ENCODE measurements at places on chromosomes 5 and 9. TPM values are rescaled to one million over a fixed set of nuclear protein-coding genes. Genes with fewer than 3 reads are reported as not detected.

Gene ADAMTSL1
- 39.7 TPM for total RNA-seq

Gene TLE1
- 54.5 TPM for total RNA-seq

Gene PDZD2
- 2.2 TPM for total RNA-seq

Gene PCDHB15
- 5.6 TPM for total RNA-seq

Gene CDX1
- 540 TPM for total RNA-seq

Gene PCDHA9
- total RNA-seq = 0.37 TPM

Gene ACOT12
- total RNA-seq = not detected

Gene EMB
- 5.1 TPM for total RNA-seq

Gene BHMT
- not detected for total RNA-seq

Gene BRIX1
- 3.2 TPM for total RNA-seq

- no peak overlapping the region for H3K4me3 ChIP-seq
- H3K36me3 ChIP-seq = no peaks in the 10 kb centered on the region
- H3K4me1 ChIP-seq = peaks cover 6% of the 10 kb centered on the region
- H3K27ac ChIP-seq = no peak overlapping the region
- DNase-seq = no peak
- H3K27me3 ChIP-seq = no peaks in the 10 kb centered on the region
Observed at GRCh38 chr5:14039576-14039975, 95.1 kb upstream of the DNAH5 start.

DNA sequence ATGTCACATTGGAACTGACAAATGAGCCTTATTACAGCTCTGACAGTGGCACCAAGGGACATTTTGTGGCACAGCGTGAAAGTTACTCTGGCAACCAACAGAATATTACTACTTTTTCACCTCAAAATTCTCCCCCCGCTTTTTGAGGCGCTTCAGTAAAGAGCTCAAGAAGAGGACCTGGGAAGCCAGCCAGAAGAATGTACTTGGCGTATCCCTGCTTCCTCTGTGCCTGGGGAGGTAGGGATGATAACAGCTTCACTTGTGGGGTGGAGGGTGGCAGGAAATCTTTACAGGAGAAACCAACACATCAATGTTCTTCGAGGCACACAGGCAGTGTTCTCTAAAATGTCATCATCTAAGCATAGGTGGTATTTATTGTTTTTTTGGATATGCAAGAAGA lies 624.1 kb downstream of the NR2F1-AS1 start:
- no peaks in the 10 kb centered on the region for H3K27me3 ChIP-seq
- DNase-seq = no peak

GRCh38 chr9:109269839-109270238 lies 51.0 kb downstream of the EPB41L4B start:
- no peak for DNase-seq
- no peaks in the 10 kb centered on the region for H3K27me3 ChIP-seq
- H3K4me3 ChIP-seq = no peak overlapping the region
- H3K36me3 ChIP-seq = no peaks in the 10 kb centered on the region
- H3K27ac ChIP-seq = no peak overlapping the region

- no peaks in the 10 kb centered on the region for H3K27me3 ChIP-seq
- H3K27ac ChIP-seq = no peak overlapping the region
Observed at GRCh38 chr5:156824800-156825199, 25.3 kb upstream of the PPP1R2B start.

DNA sequence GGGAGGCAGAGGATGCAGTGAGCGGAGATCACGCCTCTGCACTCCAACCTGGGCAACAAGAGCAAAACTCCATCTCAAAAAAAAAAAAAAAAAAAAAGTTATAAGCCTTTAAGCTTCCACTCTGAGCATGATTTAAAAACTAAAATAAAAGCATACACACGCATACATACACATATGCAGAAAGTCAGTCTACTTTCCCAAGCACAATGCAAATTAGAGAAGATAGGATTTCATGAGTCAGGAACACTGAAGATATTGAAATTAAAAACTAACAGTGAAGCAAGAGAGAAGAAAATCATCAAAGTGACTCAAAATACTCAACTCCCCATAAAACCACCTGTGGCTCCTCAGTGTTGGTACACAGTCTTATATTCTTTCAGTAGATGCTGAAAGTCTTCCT lies 1009.5 kb upstream of the WWC1 start:
- no peak overlapping the region for H3K4me3 ChIP-seq
- H3K4me1 ChIP-seq = no peaks in the 10 kb centered on the region
- H3K27me3 ChIP-seq = no peaks in the 10 kb centered on the region
- no peak for DNase-seq

DNA sequence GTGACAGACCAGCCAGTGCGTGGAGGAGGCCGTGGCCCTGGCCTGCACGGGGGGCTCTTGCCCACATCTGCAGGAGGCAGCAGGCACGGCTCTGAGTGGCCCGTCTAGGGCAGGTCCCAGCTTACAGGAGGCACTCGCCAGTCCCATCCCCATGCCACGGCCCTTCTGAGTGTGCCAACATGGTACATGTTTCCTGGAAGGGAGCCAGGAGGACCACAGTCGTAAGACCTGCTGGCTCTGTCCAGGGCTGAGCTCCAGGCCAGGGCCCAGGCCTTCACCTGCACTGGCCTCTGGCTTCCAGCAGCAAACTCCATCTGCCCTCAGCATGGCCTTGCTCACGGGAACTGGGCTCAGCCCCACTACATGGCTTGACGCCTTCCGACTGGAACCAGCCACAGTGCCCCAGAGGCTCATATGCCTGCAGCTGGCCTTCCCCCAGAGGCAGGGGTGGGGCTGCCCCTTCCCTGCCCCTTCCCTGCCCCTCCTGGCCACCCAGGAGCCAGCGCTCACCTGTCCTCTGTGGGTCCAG lies 3.8 kb downstream of the NKD2 start:
- H3K4me1 ChIP-seq = peaks cover 10% of the 10 kb centered on the region
- peaks cover 43% of the 10 kb centered on the region for H3K27me3 ChIP-seq
- no peak overlapping the region for H3K27ac ChIP-seq
- H3K36me3 ChIP-seq = no peaks in the 10 kb centered on the region
- DNase-seq = no peak

GRCh38 chr9:32965999-32966722 lies 35.3 kb downstream of the APTX start:
- DNase-seq = no peak
- H3K36me3 ChIP-seq = no peaks in the 10 kb centered on the region
- no peak overlapping the region for H3K4me3 ChIP-seq

GRCh38 chr5:159894149-159894720 lies 22.0 kb upstream of the ADRA1B start:
- no peaks in the 10 kb centered on the region for H3K27me3 ChIP-seq
- DNase-seq = no peak
- no peaks in the 10 kb centered on the region for H3K36me3 ChIP-seq
- H3K27ac ChIP-seq = peak overlapping the region; percentile 20
- no peaks in the 10 kb centered on the region for H3K4me1 ChIP-seq
- H3K4me3 ChIP-seq = no peak overlapping the region

DNA sequence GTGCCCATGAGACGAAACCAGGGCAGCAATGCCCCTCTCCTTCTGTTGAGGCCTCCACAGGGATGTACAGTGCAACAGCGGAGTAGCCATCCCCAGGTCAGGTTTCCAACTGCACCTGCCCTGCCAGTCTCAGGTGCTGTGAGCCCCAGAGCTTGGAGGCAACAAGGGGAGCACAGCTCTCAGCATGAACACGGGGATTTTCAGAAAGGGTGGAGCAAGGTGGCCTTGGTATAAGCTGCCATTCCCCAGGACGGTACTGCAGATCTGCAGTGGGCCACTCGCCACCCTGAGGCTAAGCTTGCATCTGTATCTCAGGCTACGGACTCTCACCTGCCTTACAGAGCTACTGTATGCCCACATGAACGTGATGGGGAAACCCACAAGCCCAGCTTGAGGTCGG lies 103.6 kb downstream of the GABBR2 start:
- H3K4me1 ChIP-seq = no peaks in the 10 kb centered on the region
- H3K27me3 ChIP-seq = no peaks in the 10 kb centered on the region
- H3K27ac ChIP-seq = no peak overlapping the region
- DNase-seq = no peak

GRCh38 chr5:39185761-39186160 lies 33.6 kb downstream of the FYB1 start:
- H3K36me3 ChIP-seq = no peaks in the 10 kb centered on the region
- H3K4me3 ChIP-seq = no peak overlapping the region
- H3K27me3 ChIP-seq = no peaks in the 10 kb centered on the region
- H3K27ac ChIP-seq = peak overlapping the region; percentile 31
- H3K4me1 ChIP-seq = no peaks in the 10 kb centered on the region
- DNase-seq = no peak

DNA sequence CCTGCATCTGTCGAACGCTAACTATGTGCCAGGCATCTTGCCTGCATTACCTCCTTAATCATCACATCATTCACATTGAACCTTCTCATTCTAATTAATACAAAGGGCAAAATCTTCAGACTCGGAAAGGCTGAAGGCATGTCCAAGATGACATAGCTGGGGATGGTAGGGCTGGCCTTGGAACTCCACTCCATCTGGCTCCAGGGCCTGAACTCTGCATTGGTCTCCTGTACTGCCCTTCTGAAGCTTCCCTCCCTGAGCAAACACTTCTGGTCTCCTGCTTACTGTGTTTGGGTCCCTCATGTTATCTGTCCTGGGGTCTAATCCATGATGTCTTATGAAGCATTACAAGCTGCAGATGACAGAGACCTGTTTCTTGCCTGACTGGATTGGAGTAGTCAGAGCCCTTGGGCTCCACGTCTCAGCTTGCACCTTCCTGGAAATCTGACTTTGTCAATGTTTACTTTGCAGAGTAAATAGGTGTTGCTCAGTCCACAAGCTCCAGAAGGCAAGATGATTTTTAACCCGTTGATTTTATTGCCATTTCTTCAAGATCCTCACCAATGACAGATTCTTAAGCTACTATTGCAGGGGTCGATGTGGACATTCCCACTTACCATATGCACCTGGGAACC lies 106.1 kb downstream of the GALNT10 start:
- peak overlapping the region; percentile 60 for H3K27ac ChIP-seq
- peak; percentile 24 for DNase-seq
- no peaks in the 10 kb centered on the region for H3K4me1 ChIP-seq
- H3K27me3 ChIP-seq = no peaks in the 10 kb centered on the region
- no peak overlapping the region for H3K4me3 ChIP-seq

DNA sequence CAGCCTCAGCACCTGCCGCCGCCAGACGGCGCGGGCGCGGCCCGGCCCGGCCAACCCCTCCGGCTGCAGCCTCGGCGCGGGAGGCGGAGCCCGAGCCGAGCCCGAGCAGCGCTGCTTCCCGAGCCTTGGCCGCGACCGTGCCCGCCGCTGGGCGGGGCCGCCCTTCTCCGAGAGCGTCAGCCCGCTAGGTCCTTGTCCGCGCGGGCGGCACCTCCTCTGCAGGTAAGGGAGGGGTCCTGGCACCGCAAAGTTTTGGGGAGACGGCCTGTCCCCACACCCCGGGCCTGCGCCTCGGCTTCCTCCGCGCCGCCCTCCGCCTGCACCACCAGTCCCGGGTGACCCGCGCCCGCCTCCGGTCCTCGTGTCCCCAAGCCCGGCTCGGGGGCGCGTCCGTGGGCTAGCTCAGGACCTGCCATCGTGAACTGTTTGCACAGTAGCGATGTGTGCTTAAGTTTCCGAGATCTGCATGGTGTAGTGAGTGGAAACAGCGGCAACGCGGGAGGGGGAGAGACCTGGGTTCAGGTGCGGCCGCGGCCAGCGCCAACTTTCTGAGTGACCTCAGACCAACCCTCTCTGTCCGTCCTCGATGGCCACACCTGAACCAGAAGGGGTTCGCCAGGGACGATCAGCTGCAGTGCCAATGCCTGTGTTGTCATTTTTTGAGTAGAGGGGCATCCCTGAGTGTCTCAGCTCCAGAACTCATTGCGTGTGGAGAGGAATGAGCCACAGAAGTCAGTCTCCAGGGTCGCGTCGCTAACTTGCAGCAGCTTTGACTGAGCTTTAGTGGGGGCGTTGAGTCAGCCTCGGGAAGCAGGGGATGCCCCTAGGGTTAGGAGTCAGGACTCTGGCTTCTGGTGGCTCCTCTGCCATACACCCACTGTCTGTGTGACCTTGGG lies at the start of gene FRMPD1:
Gene FRMPD1 (plus strand): TSS at position 82 of the 896 bp plus-strand sequence. CDS start 41,688 bp downstream, outside the sequence.
- H3K27me3 ChIP-seq = peaks cover 63% of the 10 kb centered on the region
- peak within 1 kb of the TSS; percentile 29 for H3K4me3 ChIP-seq
- H3K27ac ChIP-seq = no peak within 1 kb of the TSS
- DNase-seq = peak; percentile 81
- H3K4me1 ChIP-seq = peaks cover 10% of the 10 kb centered on the region

GRCh38 chr5:73830646-73831045 lies 204.7 kb downstream of the ARHGEF28 start:
- no peaks in the 10 kb centered on the region for H3K4me1 ChIP-seq
- no peak for DNase-seq
- no peak overlapping the region for H3K27ac ChIP-seq
- no peak overlapping the region for H3K4me3 ChIP-seq
- H3K27me3 ChIP-seq = no peaks in the 10 kb centered on the region

- H3K36me3 ChIP-seq = no peaks in the 10 kb centered on the region
- no peak overlapping the region for H3K27ac ChIP-seq
- H3K4me3 ChIP-seq = no peak overlapping the region
- H3K27me3 ChIP-seq = no peaks in the 10 kb centered on the region
- no peaks in the 10 kb centered on the region for H3K4me1 ChIP-seq
Observed at GRCh38 chr5:125134216-125135081, 388.0 kb upstream of the ZNF608 start.

- H3K4me1 ChIP-seq = peaks cover 18% of the 10 kb centered on the region
- H3K27ac ChIP-seq = peak overlapping the region; percentile 64
- H3K4me3 ChIP-seq = no peak overlapping the region
Observed at GRCh38 chr5:33309068-33309467, 131.7 kb upstream of the TARS1 start.

GRCh38 chr5:139636207-139636792 lies 11.8 kb upstream of the CXXC5 start:
- DNase-seq = peak; percentile 79
- no peak overlapping the region for H3K4me3 ChIP-seq
- H3K27ac ChIP-seq = peak overlapping the region; percentile 90
- H3K36me3 ChIP-seq = no peaks in the 10 kb centered on the region

GRCh38 chr5:431711-432050 lies 11.3 kb upstream of the EXOC3 start:
- H3K4me3 ChIP-seq = no peak overlapping the region
- peaks cover 20% of the 10 kb centered on the region for H3K4me1 ChIP-seq
